Retina (tissue), 1 donor: ENCODE measurements at places on chromosomes 3 and 15.

GRCh38 chr3:140223631-140224030 is 288.6 kb downstream of the CLSTN2 start:
- DNase-seq: no peak

- no peak for DNase-seq
Observed at GRCh38 chr3:172746475-172746874, 4.1 kb upstream of the ECT2 start.

- DNase-seq: no peak
Observed at GRCh38 chr15:31278544-31279220, 48.0 kb upstream of the KLF13 start.

GRCh38 chr3:100912571-100912970 is 80.7 kb downstream of the ABI3BP start:
- DNase-seq: no peak

GRCh38 chr15:39628546-39629257 is 47.8 kb downstream of the THBS1 start:
- no peak for DNase-seq

DNA sequence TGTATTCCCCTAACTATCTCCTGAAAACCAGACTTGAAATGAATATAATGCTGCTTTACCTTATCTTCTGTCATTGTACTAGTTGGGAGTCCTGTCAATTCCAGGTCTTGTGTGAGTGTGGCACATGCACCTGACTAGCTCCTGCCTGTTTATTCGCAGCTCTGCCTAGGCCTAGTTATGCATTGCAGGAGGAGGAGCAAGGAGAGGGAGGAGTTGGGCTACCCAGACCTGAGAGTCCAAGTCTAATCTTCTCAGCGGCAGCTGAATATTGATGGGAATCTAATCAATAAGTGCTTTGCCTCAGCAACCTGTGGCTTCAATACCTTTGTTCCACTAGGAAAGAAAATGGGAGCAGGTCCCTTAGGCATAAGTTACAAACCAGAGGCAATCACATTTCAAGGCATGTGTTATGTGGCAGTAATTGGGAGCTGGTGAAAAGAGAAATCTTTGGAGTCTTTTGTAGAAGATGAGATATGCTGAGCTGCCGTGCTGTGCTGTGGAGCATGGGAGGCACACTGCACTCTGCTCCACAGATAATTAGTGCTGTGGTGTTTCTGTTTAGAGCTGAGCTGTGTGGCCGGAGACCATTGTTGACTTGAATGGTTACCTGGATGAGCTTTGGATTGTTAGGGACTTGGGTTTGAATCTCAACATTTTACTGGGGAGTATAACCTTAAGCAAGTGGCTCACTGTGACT is at the start of gene SLC2A2:
Gene SLC2A2 (minus strand): TSS at position 124 of the 697 bp plus-strand sequence. CDS start 50 bp downstream, at position 74.
- no peak for DNase-seq

DNA sequence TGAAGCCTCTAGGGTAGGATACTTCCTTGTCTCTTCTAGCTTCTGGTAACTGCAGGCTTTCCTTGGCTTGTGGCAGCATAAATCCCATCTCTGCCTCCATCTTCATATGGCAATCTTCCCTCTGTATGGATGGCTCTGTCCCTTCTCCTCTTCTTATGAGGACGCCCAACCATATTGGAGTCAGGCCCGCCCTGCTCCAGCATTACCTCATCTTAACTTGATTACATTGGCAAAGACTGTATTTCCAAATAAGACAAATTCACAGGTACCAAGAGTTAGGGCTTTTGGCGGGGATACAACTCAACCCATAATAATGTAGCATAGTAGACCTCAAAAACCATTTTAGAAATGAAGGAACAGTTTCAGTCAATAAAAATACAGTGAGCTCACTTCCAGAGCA is 75.4 kb downstream of the BDH1 start:
- no peak for DNase-seq

GRCh38 chr3:153284282-153284938 is 122.4 kb downstream of the RAP2B start:
- no peak for DNase-seq

- DNase-seq: no peak
Observed at GRCh38 chr15:48392356-48392755, 61.1 kb downstream of the DUT start.

DNA sequence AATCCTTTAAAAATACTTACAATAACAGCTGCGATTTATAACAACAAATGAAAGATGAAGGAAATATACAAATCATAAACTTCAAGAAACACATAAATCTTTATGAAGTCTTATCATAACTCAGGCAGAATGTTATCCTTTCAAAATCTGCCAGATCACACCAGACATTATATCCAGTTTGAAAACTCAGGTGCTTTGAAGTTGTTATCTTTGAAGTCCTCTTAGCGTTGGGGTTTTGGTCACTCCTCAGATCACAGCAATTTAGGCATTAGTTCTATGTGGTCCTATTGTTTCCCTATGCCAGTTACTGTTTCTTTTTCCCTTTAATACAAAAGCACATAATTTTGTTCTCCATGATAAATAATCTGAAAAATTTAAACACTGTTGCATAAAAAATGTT is 934.6 kb downstream of the EPHA3 start:
- no peak for DNase-seq

DNA sequence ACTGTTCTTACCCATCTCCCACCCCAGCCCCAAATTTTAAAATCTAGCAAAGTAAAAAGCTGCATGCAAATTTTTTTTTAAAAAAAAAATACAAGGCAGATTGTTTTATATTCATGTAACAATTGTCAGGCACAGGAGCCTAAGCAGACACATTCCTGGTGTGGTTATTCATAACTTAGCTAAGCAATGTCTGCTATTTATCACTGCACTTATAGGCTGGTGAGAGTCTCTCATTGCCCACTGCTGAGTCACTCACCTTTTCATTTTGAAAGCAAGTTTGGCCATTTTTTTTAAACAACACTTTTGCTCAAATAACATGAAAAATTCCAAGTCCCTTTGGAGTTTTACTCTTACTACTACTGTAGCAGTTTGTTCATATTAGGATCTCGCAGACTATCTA is 413.9 kb downstream of the RBMS3 start:
- no peak for DNase-seq

DNA sequence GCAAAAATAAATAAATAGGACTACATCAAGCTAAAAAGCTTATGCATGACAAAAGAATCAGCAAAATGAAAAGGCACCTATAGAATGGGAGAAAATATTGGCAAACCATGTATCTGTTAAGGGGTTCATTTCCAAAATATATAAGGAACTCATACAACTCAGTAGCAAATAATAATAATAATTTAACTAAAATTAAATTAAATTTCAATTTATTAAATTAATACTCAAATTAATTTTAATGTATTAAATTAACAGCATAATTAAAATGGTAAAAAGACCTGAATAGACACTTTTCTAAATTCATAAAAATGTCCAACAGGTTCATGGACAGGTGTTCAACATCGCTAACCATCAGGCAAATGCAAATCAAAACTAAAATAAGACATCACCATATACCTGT is 34.0 kb upstream of the THBS1 start:
- no peak for DNase-seq

DNA sequence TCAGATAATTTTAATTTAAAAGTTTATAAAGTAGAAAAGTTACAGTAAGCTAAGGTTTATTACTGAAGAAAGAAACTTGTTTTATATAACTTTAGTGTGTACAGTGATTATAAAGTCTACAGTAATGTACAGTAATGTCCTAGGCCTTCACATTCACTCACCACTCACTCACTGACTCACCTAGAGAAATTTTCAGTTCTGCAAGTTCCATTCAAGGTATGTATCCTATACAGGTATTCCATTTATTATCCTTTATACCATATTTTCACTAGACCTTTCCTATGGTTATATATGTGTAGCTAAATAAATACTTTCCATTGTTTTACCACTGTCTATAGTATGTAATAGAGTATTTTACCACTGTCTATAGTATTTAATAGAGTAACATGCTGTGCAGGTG is 33.2 kb upstream of the MME start:
- DNase-seq: no peak

DNA sequence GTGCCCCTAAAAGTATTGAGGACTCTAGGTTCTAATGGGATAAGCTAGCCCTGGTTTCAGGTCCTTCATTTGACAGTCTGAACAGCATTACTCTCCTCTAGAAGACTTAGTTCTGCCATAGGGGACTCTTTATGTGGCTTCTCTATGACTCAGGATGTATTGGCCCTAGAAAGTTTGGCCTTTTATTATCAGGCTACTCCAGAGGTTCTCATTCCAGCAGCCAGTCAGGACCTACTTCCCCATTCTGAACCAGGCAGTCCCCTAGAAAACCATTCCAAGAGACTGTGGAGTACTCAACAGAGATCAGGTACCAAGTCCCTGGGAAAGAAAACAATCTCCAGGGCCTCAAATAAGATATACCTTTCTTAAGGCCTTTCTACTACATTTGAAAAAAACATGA is 157.9 kb upstream of the TSPAN3 start:
- no peak for DNase-seq

DNA sequence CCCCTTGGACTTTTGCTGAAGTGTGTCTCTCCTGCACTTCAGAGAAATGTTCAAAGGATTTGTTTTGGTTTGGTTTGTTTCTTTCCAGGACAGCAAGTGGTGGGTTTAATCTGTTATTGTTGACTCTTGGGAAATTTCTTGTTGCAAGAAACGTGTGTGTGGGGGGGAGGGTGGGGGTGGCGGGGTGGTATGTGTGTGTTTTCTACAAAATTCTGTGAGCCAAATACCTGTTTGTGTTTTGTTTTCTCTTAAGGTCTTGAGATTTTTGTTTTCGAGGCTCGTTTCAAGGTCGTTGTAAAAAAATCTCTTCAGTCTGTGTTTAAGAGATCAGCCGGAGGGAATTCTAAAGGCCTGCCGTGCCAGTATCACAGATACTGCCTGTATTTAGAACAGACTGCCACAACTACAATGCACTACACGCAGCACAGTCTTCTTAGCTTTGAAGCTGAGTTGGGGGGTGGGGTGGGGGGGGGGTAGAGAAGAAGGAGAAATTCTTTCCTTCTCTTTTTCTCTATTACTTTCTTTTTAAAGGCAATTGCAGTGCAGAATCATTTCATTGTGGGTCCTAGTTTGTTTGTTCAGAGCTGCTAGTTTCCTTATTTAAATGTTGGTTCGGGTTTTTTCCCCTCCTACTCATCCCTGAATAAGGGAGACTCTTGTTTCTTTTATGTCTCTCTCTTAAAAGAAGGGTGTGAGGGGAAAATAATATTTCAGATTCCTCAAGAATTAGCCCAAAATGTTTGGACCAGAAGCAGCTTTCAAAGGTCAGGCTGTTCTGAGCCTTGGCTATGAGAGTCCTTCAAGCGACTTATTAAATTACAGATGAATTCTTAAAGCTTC is 1.4 kb upstream of the BCL6 start:
- peak; percentile 29 for DNase-seq

GRCh38 chr3:124620600-124621063 is 109.6 kb upstream of the UMPS start:
- DNase-seq: no peak

- no peak for DNase-seq
Observed at GRCh38 chr3:190094160-190094718, 26.5 kb downstream of the P3H2 start.

DNA sequence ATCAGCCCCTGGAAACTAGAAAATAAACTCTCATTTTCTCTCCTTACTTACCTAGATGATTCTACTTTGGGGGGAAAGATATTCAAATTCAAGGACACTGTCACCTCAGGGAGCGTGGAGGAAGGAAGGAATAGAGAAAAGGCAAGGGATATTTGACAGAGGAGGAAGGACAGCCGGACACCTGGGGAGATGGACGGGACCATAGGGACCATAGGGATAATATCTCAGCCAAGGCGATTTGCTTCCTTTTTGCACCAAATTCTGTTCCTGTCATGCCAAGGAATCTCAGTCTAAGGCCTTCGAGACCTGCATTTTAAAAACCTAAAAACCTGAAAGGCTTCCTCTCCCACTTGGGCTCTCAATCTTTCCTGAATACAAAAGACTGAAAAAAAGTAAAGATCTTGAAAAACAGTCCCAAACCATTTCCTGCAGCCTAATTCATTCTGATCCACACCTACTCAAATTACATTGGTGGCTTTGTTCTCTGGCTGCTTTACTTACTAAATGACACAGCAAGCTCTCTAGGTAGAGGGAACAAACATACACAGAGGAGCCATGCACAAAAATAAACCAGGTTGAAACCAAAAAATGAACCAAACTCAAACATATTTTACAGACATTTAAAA is 73.9 kb upstream of the SLC24A5 start:
- no peak for DNase-seq

GRCh38 chr3:179852142-179852905 is 184.4 kb downstream of the PEX5L start:
- no peak for DNase-seq

- DNase-seq: no peak
Observed at GRCh38 chr3:15007681-15008141, 57.4 kb downstream of the MRPS25 start.

DNA sequence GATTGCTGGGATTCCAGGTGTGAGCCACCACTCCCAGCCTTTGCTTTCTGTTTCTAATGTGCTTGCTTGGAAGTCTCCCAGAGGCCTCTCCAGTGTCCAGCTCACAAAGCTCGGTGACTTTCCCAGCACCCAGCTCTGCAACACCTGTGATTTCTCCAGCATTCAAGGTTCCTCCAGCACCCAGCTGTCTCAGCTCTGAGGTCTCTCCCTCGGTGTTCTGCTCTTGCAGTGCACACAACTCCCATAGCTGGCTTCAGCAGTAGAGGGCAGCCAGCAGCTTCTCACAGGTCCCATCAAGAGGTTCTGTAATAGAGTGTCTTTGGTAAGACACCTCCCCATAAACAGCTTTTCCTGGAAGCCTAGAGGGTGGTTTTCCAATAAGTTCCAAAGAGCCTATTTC is 75.1 kb downstream of the GRM7 start:
- no peak for DNase-seq

GRCh38 chr3:94069194-94069813 is 6.4 kb downstream of the NSUN3 start:
- DNase-seq: no peak

DNA sequence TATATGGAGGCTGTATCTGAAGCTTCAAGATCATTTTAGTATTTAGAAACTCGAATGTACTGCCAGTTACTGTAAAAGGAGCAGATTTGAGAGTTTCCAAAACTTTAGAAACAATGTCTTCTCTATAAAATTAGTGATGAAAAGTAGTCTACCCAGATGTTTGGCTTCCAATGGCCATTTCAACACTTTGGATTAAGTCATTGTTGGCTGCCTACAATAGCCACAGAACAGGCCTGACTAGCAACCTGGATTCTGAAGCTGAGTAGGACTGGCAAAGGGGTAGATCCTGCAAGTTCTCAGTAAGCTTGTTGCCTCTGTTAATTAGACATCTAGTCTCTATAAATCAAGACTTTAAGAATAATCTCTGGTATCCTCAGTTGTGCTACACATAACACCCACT is 239.0 kb upstream of the KCNMB2 start:
- DNase-seq: no peak

GRCh38 chr15:59059076-59059597 is 45.8 kb upstream of the CCNB2 start:
- DNase-seq: no peak

GRCh38 chr3:48848816-48849515 is 1.3 kb upstream of the PRKAR2A start:
- no peak for DNase-seq
